ENCODE measurements at places on chromosomes 2 and 18. TPM values are rescaled to one million over a fixed set of nuclear protein-coding genes. Genes with fewer than 3 reads are reported as not detected.

- no peak for DNase-seq
Observed at GRCh38 chr2:118857677-118858484, 10.4 kb upstream of the EN1 start.

Gene ARHGEF4
- total RNA-seq: 0.35 TPM

Gene CRYGD
- total RNA-seq: not detected

DNA sequence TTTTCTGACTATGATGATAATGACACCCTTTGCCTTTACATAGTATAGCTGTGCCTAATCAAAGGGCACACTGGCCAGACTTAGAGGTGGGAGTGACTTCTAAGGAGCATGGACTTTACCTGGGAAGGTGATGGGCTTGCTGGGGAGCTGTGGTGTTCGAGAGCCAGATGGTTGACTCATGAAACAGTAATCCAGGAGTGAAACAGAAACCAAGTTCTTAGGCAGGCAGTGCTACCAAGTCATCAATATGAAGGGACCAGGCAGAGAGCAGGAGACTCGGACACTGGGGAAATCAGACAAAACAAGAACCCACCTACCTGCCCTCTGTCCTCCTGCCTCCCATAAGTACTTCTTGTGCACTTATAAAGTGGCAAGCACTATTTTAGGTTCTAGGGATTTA, 430.4 kb downstream of the DLGAP1 start:
- DNase-seq: no peak

Gene TBR1
- under 0.01 TPM for total RNA-seq

DNA sequence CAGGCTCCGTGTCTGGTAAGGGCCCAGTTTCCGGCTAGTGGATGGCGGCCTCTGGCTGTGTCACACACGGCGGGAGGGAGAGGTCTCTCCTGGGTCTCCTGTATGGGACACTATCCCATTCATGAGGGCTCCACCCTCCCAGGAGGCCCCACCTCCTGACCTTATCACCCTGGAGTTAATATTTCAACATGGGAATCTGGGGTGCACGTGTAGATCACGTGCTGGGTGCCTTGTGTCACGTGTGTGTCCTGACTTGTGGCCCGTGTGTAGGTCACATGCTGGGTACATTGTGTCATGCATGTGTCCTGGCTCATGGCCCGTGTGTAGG, 9.9 kb downstream of the NEU4 start:
- no peak for DNase-seq

DNA sequence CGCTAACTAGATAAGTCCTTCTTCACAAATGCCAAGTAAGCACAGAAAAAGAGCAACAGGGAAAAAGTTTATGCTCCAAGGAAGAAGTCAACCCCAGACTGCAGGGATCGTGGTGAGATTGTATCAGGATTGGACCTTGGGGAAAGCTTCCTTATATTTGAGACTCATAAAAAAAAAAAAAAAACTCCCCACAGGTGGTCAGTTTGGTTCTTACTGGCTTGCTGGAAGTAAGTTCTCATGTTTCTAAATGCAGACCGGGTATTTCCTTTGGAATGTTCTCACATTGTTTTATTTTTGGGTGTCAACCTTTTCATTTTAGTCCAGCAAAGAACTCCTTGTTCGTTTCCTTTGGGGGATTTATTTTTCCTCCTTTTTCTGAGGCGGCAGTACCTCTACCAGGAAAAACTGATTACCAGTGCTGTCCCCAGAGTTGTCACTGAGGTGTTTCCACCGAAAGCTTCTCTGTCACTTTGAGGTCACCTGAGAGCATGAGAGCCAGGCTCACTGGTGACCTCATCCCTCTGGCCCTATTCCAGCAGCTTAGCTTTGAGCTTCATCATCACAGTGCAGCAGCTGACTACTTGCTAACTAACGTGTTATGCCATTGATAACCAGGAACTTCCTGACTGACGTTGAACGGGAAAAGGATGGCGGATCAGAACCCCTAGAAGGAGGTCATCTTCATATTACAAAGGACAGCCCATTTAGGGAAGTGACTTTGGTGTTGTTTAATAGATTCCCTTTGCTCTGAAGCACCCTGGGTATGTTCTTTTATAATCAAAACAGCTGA, 16.8 kb upstream of the ATP8B1 start:
- peak; percentile 92 for DNase-seq

Gene IL1F10
- total RNA-seq: not detected

DNA sequence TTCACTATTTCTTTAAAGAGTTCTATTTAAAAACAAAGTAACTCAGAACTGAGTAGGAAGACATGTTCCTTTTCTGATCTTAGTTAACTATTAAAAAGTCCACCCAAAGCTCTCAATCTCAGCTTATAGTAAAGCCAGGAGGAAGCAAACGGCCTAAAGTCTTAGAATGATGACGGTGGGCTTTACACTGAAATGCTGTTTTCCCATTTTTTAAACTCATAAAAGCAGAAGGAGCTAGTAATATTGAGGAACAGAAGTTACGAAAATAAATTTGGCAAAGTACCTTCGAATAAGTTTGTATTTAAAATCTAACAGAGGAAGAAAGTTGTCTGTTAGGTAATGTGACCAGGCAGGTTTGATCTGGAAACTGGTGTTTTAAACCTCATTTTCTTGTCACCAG, 111.1 kb downstream of the ZNF532 start:
- DNase-seq: no peak

Gene GTF3C2
- 32.1 TPM for total RNA-seq
